ENCODE measurements at places on chromosomes 2 and 18.

GRCh38 chr2:216082805-216083204, 1.1 kb downstream of the TMEM169 start:
- DNase-seq: no peak

DNA sequence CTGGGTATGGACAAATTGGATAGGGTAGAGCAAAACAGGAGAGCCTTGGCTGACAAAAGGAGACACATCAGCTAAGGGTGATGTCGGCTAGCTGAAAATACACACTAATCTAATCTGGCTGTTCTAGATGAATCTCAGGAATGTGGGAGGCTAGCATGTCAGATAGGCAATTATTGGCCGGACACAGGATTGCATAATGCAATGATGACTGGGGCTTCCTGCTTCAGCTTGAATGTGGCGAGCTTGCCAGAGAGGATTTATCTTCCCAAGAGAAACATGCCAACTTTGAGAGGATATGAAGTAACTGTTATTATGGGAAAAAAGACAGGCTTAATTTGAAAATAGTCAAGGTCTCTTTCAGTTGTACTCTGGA, 102.4 kb downstream of the TRIB2 start:
- no peak for DNase-seq

- no peak for DNase-seq
Observed at GRCh38 chr2:159449504-159450124, 163.1 kb upstream of the WDSUB1 start.

DNA sequence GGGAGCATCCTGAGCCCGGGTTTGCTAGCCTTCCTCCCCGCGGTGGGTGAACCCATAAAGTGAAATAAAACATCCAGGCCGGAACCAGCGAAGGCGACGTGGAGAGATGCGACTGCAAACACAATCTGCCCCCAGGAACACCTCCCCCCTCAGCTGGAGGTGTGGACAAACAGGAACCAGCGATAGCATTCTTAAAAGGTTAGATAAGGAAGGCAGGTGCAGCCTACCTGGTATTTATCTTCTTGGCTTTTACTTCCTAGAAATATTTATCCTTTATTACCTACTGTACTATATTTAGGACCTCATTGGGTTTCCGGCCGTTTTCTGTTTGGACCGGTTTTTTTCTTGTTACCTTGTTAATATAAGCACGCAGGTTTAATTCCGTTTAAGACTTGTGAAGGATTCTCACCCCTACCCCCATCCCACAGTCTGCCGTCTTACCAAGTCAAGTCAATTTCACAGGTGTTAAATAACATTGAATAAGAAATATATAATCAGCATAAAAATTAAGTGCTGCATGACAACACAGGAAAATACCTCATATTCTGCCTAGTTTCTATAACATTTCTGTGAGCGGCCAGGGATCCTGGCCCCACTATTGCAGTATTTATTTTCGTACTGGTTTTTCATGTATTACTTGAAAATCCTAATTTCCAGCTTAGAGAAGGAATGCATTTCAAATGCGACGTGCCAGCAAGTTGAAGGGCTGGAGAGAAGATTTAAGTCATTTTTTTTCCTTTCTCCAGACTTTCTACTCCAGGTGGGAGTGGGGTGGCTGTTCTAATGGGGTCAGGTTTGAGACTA, 224.0 kb upstream of the ID2 start:
- no peak for DNase-seq

DNA sequence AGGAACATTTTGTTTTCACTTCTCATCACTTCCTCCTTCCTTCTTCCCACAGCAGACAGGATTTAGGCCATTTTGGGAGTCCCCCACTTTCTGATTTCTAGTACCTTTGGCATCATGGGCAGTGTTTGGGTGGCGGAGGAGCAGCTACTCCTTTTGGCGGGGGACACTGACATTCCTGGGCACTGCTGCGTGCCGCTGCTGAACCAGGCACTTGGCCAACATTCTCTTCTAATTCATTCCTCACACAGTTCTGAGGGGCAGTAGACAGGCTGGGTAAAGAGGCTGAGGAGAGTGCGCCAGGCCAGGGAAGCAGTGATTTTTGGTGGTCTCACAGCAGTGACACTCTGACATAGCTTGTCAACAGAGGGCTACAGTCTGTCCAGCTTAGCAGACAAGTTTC, 270.2 kb downstream of the LOXHD1 start:
- DNase-seq: no peak

DNA sequence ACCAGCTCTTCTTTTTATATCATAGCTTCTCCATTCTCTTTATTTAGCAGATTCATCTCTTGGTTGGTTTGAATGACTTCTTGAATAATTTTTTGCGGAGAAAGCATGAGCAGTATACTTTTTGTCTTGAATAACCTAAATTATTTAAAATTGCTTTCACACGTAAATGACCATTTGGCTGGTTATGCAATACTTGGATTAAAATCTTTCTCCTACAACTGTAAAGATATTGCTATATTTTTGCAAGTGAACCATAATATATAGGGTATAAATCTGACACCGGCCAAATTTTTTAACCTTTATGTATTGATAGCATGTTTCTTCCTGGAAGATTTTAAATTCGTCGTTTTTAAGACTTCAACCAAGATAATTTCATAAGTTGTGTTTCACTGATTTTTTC, 6.2 kb upstream of the ZSWIM2 start:
- no peak for DNase-seq

GRCh38 chr2:6341588-6342129, 524.0 kb downstream of the CMPK2 start:
- no peak for DNase-seq

DNA sequence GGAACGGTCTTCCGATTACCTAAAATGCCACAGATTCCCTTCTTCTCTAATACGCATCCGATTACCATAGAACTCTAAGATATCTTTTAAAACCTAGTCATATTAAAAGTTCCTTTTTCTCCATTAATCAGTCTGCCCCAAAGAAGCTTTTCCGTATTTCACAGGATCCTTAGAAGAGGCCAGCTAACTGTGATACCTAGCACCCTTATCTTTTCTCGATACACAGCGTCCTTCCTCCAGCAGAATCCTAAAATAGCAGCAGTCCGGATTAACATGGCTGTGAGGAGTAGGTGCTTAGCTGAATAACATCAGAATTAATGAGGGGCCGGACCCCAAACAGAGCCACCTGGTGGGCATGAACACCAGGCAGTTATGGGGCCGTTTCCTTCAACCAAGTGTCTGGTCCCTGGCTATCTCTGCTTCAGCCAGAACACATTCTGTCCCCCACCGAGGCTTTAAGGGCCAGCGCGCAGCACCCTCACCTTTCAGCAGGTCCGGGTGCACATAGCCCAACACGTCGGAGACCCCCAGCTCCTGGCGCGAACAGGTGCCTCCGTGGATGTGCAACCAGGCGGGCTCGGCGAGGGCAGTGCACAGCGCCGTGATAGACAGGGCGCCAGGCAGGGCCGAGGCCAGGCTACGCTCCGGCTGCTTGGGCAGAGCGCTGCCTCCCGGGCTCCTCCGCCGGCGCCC, 995 bp downstream of the TMEM127 start:
- DNase-seq: peak; percentile 47

DNA sequence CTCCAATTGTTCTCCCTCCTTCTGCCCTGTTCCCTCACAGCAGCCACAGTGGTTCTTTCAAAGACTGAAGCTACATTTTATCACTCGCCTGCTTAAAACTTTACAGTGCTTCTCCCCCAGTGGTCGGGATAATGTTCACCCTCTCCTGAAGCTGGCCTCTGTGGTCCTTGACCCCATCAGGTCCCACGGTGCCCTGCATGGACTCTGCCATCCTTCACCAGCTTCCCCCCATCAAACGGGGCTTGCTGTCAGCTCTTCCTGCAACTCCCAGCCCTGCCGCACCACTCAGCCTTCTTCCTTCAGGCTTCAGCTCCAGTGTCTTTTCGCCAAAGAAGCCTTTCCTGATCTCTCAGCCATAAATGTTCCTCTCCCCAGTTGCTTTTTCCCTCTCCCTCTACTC, 118.1 kb downstream of the NEDD4L start:
- no peak for DNase-seq

- DNase-seq: no peak
Observed at GRCh38 chr2:84234103-84234502, 225.0 kb downstream of the SUCLG1 start.

DNA sequence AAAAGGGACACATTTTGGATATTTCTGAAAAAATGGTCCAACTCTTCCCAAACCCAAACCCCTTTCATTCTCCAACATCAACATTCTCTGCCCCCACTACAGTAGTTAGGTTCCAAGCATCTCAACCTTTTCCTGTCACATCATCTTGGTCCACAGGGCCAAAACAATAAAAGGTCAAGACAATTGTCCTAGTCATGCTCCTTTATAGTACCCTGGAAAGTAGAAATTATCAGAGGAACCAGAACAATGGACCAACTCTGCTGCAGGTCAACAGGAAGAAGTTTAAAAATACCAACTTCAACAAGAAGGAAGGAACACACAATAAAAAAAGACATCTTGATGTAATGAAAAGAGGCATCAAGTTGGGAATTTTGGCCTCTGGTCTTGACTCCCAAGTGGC, 36.1 kb downstream of the CLASP1 start:
- DNase-seq: no peak

- DNase-seq: no peak
Observed at GRCh38 chr2:60047347-60047746, 506.1 kb downstream of the BCL11A start.

GRCh38 chr2:56531668-56532420, 348.1 kb downstream of the CCDC85A start:
- no peak for DNase-seq

DNA sequence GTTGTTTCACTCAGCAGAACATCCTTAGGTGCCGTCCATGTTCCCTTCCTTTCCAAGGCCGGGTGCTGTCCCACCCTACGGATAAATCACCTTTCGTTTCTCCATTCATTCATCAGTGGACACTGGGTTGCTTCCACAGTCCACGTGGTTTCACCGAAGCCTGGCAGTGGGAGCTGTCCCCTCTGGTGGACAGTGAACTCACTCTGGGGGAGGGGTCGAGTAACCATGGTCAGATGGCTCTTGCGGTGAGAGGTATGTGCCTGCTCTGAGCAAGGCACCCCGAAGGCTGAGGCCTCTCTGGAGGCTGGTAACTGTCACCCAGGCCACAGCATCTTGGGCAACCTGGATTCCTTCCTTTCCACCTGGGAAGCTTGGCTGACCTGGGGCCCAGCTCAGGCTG, 61.5 kb upstream of the TWIST2 start:
- no peak for DNase-seq

DNA sequence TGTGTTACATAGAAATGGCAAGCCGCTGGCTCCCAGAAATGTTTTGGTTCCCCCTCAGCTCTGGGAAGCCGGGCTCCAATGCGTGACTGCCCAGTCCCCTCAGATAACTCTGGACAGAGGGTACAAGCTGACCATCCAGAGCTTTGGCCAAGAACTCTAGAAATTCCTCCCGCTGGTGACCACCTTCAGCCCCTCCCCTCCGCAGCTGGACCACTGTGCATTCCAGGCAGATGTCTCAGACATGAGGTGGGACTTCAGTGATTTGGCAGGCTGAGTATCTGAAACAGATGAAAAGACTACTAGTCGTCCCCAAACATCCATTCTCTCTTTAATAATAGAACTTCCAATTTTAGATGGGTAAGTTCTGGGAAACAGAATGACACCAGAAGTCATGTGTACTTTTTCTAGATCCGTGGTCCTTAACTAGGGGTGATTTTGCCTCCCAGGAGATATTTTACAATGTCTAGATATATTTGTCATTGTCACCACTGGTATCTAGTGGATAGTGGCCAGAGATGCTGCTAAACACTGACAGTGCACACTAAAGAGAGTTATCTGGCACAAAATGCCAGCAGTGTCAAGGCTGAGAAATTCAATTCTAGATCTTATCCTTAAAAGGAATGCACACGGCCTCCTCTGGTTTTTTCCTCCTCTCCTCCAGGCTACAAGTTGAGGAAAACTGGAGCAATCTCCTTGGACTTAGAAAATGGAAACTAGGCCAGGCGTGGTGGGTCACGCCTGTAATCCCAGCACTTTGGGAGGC, 294.3 kb downstream of the SRBD1 start:
- no peak for DNase-seq

DNA sequence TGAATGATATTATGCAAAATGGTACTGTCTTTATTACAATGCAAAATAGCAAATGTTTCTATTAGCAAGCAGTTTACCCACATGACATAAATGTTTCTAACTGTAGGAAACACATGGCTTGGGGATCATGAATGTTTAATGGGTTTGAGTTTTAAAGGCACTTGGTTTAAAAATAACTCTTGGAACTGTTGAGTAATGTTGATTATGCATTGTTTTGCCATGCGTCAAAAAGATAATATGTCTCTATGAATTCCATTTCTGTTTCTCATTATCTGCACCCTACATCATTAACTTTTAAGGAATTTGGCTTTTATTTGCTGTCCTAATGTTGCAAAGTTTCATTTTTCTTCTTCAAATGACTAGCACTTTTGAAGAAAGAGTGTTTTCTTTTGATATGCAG, 1355.5 kb downstream of the SUCLG1 start:
- DNase-seq: no peak

DNA sequence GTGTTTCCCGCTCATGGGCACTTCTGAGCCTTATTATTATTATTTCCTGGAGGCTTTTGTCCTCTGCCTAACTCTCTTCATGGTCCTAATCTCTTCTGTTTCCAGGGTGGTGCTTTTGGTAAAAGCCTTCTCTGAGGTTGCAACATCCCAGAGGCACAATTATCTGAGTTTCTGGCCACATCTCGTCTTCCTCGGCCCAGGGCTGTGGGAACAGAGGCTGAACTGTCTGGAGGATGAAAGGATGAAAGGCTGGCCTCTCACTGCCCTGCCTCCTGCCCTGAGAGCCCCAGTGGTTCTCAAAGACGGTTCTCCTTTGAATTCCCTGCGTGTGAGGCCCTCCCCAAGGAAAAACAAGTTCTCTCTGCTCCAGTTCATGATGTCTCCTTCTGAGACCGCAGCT, 13.8 kb downstream of the GYPC start:
- DNase-seq: no peak

- no peak for DNase-seq
Observed at GRCh38 chr18:61991201-61991600, 98.4 kb upstream of the RNF152 start.

- no peak for DNase-seq
Observed at GRCh38 chr2:38441346-38441745, 64.3 kb upstream of the ATL2 start.

DNA sequence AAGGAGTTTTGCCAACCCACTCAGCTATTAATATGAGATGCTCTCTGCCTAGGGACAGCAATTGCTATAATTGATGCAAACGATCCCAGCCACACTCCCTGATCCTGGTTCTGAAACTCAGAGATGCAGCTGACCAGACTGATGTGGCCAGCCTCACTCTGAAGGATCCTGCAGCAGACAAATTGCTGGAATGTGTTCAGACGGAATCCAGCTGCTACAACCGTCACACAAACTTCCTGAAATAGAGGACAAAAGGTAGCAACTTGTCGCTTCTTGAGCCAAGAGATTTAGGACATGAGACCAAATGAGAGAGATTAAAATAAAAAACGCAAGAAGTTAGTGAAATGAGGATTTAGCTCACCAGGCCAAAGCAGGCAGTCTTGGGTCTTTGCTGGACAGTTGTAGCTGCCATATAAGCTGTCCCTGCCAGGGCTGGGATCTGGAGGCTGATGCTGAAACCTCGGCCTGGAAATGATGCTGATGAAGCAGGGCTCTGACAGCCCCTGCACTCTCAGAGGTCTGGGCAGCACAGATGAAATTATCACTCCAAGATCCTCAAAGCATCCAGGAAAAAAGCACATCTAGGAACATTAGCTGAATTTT, 8.3 kb upstream of the YWHAQ start:
- no peak for DNase-seq

GRCh38 chr2:100818606-100819369, 1.2 kb upstream of the NPAS2 start:
- DNase-seq: peak; percentile 22

GRCh38 chr2:25090801-25091200, 48.9 kb downstream of the EFR3B start:
- DNase-seq: peak; percentile 8

GRCh38 chr2:229852565-229852964, 69.2 kb downstream of the TRIP12 start:
- no peak for DNase-seq

Measured in NCI-H1105 treated with DMSO at 0.1 percent for 48 hours (cell line).